ENCODE measurements at places on chromosomes 1 and 21. TPM values are rescaled to one million over a fixed set of nuclear protein-coding genes. Genes with fewer than 3 reads are reported as not detected.

The HUNK gene
- 11.3 TPM for total RNA-seq

The S100A7A gene
- total RNA-seq = not detected

The SPRR2B gene
- total RNA-seq = not detected

The FOXD2 gene
- 4.9 TPM for total RNA-seq

The FCAMR gene
- not detected for total RNA-seq

The GBP6 gene
- 0.29 TPM for total RNA-seq

The IL10 gene
- not detected for total RNA-seq

The SERTAD4 gene
- 4.6 TPM for total RNA-seq

- no peak for DNase-seq
These were observed 306.3 kb upstream of the RGS18 start for GRCh38 chr1:191851799-191852595.

DNA sequence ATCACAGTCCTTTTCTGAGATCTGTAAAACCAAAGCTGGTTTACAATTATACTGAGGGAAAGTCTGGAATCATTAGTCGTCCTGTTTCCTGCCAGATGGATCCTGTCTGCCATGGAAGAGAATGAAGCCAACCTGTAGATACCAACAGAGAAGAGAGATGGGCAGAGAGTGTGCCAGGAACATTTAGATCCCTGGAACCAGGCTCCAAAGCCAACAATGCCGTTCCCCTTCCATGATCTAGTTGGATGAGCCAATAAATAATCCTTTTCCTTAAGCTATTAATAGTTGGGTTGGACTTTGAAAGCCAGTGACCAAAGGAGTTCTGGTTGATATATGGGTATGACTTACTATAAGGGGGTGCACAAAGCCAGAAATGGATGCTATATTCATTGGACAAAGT lies 15.0 kb downstream of the CAPN8 start:
- DNase-seq = no peak

DNA sequence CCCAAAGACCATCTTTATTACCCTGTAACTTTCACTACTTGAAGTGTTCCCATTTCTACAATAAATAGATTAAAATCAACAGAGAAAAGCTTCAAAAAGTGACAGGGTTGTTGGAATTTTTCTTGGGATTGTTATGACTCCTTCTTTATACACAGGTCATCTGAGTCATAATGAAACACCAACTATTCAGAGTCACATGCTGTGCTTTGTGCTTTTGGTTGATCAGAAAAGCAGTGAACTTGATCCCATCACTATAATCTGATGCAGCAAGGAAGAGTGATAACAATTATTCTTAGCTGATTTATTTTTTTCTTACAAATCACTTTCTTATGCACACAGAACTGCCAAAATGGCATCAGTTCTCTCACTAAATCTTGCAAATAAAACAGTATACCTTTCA lies 422.9 kb downstream of the PTBP2 start:
- DNase-seq = no peak

DNA sequence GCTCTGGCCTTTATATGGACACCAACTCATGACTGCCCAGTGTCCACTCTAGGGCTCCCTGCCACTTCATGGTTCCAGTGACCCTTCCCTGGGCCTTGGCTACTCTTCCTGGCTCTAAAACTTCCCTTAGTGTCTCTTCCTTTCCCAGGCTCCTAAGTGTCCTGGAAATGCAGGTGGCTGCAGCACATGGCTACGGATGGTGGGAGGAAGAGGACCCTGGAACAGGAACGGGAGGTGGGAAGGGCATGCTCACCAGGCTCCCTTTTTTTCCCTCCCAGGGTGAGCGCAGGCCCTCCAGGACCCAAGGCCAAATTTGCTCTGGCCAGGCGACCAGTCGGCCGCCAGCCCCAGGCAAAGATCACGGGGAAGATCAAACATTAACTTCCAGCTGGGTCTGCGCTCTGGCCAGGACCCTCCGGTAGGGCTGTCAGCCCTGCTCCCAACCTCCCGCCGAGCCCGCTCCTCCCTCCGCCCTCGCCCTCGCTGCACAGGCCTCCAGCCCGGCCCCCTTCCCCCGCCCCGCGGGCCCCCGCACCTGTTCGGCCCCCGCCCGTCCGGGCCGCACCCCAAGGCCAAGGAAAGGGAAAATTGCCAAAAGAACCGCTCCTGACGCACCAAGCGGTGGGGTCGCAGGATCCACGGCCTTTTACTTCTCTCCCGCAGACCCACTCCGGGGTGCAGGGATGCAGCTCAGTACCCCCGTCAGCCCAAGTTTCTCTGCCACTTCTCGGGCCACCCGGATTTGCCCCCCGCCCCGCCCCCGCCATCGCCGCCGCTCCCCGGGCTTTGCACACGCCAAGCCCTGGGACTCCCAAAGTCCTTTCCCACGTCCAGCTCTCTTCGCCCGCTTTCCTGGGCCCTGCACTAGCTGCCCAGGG lies 894 bp downstream of the TCEA3 start:
- DNase-seq = no peak

- no peak for DNase-seq
These were observed 24.5 kb upstream of the ZNF436 start for GRCh38 chr1:23394181-23394580.

DNA sequence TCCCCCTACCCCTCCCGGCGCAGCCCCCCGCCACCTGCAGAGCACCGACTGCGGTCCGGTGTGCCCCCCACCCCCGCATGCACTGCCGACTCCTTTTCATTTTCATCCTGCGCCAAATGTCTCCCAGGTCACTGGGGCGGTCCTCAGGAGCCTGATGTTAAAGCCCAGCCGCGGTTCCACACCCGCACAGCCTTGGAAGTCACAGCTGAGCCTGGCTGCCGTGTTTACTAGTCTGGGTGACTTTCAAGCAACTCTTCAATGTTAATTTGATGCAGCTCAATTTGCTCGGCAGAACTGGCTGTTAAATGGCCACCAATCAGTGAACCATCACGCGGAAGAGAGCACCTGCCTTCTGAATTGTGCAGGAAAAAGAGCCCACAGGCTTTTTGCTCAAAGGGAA lies 27.2 kb downstream of the THAP3 start:
- DNase-seq = no peak

DNA sequence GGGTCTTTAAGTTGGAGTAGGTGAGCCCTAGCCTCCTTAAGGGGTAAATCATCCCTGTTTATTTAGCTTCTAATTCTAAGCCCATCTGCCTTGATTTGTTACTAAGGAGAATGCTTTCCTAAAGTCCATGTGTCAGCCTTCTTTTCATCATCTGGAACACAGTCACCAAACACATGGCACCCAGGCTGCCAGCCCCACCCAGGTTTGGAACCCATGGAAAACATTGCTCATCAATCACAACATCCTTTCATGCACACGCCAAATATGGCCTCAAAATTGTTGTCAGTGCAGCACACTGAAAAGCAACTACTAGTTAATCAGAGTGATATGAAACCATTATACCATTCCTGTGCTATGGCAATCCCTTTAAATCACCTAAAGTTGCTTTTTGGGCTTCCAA lies 386.7 kb upstream of the ESRRG start:
- DNase-seq = no peak

GRCh38 chr1:114490274-114490693 lies 20.7 kb downstream of the TRIM33 start:
- no peak for DNase-seq

GRCh38 chr1:151508833-151509232 lies 2.4 kb upstream of the CGN start:
- no peak for DNase-seq

DNA sequence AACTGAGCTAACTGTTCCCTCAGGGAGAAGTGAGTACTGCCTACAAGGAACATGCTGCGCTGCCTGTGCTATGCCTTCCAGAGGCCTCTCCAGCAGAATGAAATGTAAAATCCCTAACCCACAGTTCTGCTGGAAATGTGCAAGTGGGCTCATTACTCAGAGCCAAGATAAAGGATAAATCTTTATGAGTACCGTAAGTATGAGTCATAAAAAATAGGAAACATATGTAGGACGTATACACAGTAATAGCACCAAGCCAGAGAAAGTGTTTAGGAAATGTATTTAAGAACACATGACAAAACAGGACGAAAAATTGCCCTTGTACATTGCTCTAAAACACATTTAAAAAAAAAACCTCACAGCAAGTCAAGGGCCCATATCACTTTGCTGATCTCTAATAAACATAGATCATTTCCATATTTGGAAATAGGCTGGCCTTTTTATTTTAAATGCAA lies 104.6 kb downstream of the TGFBR3 start:
- no peak for DNase-seq

DNA sequence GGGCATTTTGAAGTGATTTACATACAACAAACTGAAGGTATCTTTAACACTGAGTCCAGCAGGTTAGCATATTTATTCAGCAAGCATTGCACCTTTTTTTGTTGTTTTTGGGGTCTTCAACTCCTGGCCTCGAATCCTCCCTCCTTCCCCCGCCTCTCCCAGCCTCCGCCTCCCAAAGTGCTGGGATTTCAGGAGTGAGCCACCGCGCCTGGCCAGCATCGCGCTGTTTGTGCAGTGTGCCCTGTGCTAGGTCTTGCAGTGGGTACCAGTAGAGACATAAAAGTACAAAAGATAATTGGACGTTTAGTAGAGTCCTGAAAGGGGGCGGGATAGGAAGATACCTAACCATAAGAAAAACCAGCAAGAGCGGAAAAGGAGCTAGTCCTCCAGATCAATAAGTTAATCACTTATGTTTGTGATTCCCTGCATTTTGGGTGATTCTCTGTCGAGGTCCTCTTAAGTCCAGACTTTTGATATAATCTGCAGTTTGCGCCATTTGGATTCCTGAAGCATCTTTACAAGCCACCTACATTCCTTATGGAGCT lies 111.8 kb downstream of the OSBPL9 start:
- DNase-seq = no peak

DNA sequence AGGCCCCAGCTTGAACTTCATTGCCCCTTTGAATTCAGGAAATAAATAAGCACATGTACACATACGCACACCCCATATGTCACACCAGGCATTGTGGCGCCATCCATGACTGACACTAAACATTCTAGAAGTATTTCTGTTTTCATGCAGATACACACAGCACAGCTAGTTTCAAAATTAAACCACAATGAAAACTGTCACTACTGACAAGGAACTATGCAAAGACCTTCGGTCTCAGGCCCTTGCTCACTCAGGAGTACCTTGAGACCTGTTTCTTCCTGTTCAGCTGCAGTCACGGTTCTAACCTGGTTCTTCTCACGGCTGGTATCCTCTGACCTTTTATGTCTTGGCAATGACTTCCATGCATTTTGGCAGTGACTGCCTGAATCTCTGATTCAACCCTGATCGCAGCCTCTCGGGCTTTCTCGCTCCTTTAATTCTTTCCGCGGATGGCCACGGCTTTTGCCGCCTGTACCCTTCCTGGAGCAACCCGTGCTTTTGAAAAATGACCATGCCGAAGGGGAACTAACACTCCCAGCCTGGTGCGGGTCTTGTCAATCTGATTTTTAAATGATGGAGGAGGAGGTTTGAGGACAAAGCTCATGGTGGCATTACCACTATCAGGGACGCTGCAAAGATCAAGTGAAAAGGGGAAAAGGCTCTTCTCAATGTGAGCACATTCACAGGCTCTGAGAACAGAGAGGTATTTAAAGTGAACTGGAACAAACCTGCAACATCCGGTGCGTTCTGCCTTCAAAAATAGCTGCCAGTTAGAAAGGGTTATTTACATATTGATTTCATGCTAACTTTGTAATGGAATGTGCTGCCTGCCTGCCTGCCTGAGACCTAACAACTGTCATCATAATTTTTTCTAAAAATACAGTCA lies 384.6 kb downstream of the RRAGC start:
- DNase-seq = no peak

DNA sequence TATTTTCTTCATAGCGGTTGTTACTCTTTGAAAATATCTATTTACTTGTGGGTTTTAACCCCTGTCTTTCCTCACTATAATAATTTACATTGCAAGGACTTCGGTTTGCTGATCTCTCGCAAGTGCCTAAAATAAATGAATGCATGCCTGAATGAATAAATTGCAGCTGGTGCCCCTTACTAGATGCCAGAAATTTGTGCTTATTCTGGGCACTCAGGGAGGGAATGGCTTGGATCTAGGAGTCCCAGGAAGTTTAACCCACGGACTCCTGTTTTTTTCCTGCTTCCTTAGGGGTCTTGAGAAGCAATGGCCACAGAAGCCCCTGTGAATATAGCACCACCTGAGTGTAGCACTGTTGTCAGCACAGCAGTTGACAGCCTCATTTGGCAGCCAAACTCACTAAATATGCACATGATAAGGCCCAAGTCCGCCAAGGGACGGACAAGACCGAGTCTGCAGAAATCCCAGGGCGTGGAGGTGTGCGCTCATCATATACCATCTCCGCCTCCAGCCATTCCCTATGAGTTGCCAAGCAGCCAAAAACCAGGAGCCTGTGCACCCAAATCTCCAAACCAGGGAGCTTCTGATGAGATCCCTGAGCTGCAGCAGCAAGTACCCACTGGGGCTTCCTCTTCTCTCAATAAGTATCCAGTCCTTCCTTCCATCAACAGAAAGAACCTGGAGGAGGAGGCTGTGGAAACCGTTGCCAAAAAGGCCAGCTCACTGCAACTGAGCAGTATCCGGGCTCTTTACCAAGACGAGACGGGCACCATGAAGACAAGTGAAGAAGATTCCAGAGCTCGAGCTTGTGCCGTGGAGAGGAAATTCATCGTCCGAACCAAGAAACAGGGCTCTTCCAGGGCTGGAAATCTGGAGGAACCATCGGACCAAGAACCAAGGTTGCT lies 4.2 kb upstream of the PLA2G2C start:
- no peak for DNase-seq

DNA sequence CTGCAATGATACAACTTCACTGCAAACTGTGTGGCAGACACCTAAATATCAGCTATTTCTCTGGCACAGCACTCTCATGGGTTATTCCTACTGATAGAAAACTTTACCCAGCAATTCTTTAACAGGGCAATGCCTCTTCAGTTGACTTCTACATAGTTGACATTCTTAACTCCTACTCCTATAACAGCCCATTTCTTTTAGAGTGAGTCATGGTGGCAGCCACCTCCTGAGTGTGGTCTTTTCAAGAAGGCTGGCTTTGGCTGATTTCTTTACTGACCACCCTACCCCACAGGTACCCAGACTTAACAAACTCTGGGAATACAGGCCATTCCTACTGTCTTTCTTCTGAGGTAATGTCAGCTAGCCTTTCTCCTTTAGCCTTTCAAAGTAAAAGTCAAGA lies 805.8 kb upstream of the ADGRL2 start:
- DNase-seq = no peak

- no peak for DNase-seq
These were observed 207.7 kb downstream of the PTPRC start for GRCh38 chr1:198846556-198846955.

DNA sequence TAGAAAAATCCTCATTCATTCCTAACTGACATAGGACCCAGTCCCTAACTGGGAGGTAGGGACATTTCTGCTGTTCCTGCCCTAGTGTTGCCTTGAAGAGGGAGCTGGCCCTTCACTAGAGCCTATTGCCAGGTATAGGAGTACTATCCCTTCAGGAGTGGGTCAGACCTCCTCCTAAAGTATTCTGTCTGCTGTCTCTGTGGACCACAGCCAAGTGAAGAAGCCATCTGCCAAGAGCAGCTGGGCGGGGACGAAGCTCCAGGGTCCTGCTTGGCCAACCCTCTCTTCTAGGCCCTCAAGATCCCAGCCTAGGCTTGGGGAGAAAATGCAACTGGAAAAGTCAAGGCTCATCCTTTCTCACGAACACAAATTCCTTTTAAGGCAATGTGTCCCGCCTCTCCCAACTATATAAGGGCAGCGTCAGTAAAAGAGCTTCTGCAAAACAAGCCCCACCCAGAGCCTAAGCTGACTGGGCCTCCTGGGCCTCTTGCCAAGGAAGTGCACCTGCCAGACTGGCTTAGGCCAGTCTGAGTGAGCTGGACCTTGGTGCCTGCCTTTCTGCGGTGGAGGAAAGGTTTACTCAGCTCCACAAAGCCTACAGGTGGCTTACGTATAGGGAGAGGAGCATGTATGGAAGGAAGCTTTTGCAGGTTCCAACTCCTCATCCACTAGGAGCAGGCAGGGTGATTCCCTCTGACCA lies 638 bp upstream of the TUFT1 start:
- peak; percentile 79 for DNase-seq

Data from type B pancreatic cell (in vitro differentiated cells).